ENCODE measurements at places on chromosomes 6 and 20.

GRCh38 chr20:62660240-62660615 lies 17.9 kb downstream of the SLCO4A1 start:
- no peak for DNase-seq

GRCh38 chr20:20002101-20002998 lies 14.8 kb upstream of the NAA20 start:
- DNase-seq = no peak

DNA sequence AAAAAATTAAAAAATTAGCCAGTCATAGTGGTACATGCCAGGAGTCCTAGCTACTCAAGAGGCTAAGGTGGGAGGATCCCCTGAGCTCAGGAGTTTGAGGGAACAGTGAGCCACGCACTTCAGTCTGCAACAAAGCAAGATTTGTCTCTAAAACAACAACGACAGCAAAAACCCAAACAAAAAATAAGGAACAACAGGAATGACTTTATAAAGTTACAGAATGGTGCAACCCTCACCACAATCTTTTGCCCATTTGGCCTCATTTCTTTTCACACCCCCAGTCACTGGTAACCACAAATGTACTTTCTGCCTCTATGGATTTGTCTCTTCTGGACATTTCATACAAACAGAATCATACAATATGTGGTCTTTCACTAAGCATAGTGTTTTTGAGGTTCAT lies 16.7 kb upstream of the ZFAND3 start:
- no peak for DNase-seq

DNA sequence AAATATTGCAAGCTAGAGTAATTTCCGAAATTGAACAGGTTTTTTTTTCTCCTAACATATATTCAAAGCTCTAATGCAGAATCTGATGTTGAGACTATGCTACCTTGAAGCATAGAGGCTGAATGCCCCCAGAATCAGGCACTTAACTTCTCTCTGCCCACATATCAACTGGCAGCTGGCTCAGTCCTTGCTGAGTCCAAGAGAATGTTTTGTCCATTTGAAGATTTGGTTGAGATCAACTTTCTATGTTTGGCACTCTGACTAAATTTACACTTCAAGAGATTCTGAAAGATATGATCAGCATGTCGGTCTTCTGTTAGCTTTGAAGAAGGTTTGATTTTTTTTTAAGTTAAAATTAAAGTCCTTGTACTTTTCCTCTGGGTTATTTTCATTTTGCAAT lies 1298.1 kb downstream of the EPHA7 start:
- no peak for DNase-seq

- no peak for DNase-seq
Measured at GRCh38 chr6:144782634-144783033, 497.5 kb downstream of the UTRN start.

- no peak for DNase-seq
Measured at GRCh38 chr6:69795469-69796072, 1.2 kb downstream of the LMBRD1 start.

DNA sequence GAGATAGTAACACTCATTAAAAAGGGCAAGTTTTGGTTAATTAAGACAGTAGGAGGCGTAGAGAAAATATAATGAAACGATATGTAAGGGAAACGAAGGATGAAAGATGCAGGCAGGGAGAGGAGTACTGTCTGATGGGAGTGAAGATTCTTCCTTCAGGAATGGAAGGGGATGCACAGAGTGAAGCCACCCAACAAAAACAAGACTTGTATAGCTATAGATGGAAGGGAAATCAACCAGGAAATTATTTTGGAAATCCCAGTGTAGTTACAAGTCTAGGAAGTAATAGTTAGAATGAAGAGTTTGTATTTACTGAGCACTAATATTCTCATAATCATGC lies 19.7 kb upstream of the HLA-DRB1 start:
- no peak for DNase-seq

- DNase-seq = peak; percentile 11
Measured at GRCh38 chr6:162379757-162380409, 347.7 kb downstream of the PRKN start.

DNA sequence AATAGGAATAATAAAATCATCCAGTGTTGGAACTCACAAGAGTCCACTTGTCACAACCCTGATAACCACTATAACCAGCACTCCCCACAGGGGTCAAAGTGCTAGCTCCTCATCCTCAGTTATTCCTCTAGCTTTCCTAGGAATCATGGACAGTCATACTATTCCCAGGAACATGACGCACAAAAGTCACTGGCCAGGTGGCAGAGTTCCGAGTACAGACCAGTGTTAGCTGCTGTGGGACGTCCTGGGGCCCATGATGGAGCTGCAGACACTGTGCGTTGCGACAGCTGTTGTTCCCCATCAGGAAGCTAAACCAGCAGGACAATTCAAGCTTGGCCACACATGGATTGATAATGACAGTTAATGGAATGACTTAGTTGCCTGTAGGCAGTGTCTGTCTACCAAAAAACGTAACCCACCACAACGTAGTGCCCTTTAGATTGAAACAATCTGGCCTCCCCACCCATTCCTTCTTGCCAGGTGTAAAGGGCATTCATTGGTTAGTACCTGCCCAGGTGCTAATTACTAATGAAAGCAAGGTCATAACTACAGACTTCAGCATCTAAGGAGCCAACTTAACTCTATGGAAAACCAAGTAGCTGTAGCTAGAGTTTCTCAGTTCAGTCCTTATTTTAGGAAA lies 17.4 kb downstream of the EZR start:
- DNase-seq = no peak

DNA sequence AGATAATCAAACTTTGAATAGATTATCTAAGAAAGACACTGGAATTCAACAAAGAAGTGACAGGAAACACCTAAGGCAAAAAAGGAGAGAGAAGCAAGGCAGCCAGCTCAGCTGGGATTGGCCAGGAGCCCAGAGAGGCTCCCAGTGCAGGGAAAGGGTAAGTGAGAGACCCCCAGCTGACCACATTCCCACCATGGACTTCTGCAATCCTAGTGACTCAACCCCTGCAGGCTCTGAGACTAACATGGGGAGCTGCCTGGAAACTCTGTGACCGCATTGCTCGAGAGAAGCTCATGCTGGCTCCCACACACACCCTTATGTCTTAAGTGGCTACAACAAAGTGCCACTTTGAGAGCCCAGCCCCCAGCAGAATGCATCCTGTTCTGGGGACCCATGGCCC lies 215.1 kb downstream of the PACRG start:
- DNase-seq = no peak

- peak; percentile 43 for DNase-seq
Measured at GRCh38 chr6:38570750-38571149, 69.0 kb downstream of the BTBD9 start.

DNA sequence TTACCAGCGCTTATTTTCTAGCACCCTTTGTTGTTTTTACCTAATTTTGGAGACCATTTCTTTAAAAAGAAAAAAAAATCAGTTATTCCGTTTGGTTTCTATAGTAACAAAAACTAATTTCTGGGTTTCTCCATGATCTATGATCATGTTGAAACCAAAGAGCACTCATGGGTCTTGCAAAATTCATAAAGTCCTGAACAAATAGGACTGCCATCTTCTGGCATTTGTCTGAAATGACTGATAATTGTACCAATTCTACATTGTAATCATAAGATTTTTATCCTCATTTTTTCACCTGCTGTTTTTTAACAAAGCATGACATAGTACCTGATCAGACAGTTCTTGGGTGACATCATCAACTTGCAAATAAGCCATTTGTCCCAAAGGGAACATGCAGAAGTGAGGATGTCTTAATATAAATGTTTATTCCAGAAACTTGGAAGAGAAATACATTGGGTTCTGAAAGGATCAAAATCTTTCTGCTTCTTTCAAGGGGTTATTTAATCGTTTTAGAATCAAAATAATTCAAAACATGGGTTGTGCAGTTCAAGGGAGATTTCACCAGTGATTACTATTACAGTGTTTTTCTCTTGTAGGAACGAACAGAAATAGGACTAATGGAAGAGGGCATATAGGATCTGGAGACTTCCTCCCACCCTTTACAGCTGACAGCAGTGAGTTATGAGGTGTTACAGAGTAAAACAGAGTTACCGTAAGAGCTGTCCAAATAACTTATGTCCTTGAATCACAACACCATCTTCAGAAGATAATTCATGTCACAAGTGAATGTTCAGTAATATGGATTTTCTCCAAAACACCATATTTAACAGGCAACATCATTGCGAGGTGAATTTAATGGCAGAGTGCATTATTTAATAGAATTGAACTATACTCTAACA lies 87.1 kb upstream of the GJE1 start:
- DNase-seq = no peak

DNA sequence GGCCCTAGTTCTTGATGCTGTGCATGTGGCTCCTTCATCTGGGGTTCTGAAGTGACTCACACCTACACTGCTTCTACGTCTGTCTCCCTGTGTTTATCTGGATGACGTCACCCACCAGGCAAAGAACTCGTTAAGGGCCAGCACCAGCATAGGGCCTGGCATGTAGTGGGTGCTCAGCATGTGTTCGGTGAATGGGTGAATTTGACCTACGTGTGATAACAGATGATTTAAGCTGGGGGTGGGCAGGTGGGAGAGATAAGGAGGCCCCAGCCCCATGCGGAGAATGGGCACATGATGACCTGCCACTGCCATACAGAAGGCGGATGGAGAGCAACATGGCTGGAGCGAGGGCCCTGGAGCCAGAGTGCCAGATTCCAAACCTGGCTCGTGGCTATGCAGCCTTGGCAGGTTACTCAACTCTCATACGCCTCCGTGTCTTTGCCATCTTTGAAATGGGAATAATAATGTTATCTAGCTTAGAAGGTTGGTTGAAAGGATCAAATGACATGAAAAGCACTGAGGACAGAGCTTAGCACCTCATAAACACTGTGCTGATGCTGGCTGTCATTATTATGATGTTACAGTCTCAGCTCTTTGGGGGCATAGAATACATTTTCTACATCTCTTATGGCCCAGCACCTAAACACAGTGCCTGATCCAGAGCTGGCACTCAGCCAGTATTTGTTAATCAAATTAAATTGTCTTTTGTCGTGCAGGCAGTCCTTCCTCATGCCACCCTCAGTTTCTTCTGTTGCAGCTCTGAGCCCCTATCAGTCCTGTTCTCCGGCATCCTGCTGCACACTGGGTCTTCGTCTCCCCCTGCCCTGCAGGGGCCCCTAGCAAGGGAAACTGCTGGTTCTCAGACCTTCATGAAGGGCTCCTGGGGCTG lies 39.6 kb downstream of the VEGFA start:
- peak; percentile 92 for DNase-seq

DNA sequence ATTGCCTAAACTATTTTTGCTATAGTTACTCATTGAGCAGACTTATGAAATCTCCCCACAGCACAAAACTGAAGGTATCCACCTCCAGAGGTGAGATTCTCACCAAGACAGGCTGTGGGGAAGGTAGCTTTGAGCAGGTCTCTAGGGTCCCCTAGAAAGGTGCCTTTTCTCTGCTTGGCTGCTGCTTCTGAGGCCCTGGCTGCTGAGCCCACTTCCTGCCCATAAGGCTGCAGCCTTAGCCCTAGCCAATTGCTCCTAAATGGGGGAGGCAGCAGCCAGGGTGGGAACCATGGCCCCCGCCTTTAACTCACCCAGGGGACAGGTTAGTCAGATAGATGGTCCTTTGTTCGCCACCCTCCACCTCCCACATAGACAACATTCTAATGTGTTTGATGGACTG lies 3.6 kb downstream of the NT5E start:
- DNase-seq = no peak

- DNase-seq = no peak
Measured at GRCh38 chr20:33337531-33338165, 54.6 kb downstream of the BPIFB1 start.

- no peak for DNase-seq
Measured at GRCh38 chr6:141265756-141266623, 866.7 kb upstream of the GJE1 start.

DNA sequence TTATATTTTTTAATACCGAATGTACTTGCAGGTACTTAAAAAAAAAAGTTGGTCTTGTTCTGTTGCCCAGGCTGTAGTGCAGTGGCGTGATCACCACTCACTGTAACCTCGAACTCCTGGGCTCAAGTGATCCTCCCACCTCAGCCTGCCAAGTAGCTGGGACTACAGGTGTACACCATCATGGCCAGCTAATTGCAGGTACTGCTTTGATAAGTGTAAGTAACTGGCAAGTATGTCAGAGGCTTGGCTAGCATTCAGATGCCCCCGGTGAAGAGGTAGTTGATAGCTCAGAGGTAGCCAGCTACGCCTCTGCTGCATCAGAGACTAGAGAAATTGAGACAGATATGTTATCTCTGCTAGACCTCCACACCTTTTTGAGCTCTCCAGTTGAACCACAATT lies 40.5 kb downstream of the BTBD9 start:
- DNase-seq = no peak

DNA sequence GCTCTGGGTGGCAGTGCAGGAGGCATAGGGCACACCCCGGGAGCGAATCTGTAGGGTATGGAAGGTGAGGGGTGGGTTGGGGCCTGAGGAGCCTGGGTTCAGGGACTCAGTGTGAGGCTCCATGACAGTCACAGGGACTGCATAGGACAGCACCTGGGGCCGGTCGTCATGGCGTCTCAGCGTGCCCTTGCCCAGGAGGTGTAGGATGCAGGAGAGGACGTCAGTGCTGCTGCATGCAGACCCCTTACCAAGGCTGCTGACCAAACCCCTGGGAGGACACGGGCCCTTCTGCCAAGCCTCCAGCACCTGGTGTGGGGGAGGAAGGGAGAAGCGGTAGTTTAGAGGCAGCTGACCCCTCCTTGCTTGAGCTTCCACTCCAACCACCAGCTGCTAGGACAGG lies 15.9 kb downstream of the CUL7 start:
- no peak for DNase-seq

GRCh38 chr6:137051790-137052472 lies 7.2 kb upstream of the IL20RA start:
- DNase-seq = peak; percentile 38

- DNase-seq = no peak
Measured at GRCh38 chr6:124260337-124260736, 456.7 kb downstream of the NKAIN2 start.

DNA sequence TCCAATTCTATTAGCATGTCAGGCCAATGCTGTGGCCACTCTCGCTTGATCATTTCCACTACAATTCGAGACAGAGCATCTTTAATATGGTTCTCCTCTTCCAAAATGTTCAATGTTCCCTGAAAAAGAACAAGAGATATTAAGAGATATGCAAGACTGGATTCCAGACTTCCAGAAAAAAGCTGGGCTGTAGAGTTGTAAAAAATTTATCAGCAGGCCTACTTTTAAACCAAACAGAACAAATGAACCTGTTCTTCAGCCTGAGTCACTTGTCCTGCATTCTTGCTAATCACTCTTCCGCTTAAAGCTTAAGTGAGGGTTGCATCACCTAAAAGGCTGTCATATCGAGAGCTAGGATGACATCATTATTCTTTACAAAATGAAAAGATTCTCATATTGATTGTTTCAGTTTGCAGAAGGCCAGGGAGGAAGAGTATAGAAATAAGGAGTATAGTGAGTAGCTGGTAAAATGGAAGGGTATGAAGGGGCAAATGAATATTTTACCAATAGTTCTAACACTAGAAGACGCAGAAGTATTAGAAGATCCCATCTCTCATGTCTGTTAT lies 4.9 kb downstream of the XPO5 start:
- no peak for DNase-seq

- DNase-seq = no peak
Measured at GRCh38 chr6:87251225-87251624, 71.2 kb upstream of the SMIM8 start.

GRCh38 chr6:2794171-2794730 lies 29.1 kb downstream of the WRNIP1 start:
- no peak for DNase-seq

GRCh38 chr20:8918145-8918544 lies 150.7 kb upstream of the PLCB4 start:
- DNase-seq = no peak
